ENCODE measurements at places on chromosomes 16 and 17.

DNA sequence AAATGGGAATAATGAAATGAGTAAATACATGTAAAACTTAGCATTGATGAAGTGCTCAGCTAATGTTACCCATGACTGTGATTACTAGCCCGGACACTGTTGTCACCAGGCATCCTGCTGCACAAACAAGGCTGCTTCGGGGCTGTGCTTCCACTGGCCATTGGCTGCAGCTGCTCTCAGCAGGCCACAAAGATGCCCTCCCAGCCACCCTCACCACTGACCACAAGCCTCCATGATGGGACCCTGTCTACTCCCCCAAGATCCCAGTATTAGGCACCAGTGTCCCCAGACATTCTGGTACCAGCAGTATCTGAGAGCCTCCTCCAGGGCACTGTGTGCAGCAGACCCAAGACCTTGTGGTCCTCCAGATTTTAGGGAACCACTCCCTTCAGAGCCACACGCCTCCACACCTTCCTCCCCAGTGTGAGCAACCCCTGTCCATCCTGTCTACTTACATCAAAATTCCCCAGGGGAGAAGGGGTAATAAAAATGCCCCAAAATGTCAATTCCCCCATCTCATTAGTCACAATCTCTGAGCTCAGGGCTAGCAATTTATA lies 19.7 kb upstream of the NUP93 start:
- DNase-seq = no peak

DNA sequence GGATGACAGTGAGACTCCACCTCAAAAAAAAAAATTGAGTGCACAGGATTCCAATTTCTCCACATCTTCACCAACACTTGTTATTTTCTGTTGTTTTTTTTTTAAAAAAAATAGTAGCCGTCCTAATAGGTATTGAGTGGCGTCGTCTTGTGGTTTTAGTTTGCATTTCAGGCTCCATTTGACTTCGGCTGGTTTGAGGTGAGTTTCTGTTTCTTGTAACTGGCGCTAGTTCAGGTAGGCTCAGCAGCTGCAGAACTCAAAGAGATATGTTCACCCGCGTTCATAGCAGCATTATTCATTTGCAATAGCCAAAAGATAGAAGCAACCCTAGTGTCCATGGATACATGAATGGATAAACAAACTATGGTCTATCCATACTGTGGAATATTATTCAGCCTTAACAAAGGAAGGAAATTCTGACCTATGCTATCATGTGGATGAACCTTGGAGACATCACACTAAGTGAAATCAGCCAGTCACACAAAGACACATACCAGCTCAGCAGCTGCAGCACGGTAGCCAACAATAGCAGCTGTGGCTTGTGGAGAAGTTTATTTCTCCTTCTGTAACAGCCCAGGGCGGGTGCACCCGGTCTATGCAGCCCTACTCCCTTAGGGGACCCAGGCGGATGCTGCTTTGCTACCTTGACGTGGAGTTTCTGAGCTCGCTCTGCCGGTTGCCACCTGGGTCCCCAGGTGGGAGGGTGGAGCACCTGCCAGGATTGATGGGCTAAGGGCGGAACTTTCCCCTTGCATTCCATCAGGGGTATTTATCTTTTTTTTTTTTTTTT lies 44.9 kb downstream of the TMEM235 start:
- DNase-seq = no peak

- no peak for DNase-seq
Observed at GRCh38 chr17:31357839-31358394, 33.6 kb upstream of the RAB11FIP4 start.

GRCh38 chr16:86220561-86220960 lies 289.8 kb upstream of the FOXF1 start:
- DNase-seq = no peak

DNA sequence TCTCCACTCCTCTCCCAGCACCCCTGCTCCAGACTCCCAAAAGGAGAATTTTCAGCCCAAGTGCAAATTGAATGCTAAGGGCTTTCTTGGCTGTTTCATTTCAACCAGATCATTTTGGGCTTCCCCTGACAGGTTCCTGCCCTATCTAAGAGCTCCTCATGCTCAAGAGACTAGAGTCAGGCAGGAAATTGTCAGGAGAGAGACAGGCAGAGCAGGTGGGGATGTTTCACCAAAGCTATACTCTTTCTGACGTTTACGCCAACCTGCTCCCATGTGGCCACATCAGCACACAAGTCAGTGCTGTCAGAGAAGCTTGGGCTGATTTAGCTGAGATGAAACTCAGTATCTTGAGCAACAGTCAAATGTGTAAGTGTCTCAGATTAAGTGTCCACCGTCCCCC lies 31.4 kb downstream of the HIC1 start:
- no peak for DNase-seq

DNA sequence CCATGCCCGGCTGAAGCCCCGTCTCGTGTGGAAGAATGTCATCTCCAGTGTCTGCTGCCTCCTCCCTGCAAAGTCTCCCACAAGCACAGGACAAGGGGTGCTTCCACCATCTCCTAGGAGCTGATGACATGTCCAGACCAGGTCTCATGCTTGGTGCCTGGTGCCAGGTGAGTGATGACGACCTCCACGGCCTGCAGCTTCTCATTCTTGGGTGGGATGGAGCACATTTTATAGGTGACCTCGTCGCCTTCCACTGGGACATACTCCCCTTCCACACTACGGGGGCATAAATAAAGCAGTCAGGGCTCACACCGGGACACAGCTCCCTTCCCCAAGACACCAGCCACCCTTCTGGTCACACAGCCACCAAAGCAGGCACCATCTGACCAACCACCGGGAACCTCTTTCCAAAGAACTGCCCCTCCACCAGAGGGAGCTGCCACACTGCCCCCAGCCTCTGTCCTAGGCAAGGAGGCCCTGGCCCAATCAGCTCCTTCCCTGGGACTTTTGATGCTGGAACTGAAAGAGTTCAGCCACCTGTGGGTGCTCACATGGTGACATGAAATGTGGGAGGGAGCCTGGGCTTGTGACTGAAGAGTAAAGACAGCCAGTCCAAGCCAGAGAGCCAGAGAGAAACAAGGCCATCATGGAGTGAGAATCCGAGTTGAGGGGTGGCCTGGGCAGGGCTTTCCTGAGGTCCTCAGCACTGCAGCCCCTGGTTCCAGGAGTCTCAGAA lies 13.6 kb downstream of the CARHSP1 start:
- no peak for DNase-seq

DNA sequence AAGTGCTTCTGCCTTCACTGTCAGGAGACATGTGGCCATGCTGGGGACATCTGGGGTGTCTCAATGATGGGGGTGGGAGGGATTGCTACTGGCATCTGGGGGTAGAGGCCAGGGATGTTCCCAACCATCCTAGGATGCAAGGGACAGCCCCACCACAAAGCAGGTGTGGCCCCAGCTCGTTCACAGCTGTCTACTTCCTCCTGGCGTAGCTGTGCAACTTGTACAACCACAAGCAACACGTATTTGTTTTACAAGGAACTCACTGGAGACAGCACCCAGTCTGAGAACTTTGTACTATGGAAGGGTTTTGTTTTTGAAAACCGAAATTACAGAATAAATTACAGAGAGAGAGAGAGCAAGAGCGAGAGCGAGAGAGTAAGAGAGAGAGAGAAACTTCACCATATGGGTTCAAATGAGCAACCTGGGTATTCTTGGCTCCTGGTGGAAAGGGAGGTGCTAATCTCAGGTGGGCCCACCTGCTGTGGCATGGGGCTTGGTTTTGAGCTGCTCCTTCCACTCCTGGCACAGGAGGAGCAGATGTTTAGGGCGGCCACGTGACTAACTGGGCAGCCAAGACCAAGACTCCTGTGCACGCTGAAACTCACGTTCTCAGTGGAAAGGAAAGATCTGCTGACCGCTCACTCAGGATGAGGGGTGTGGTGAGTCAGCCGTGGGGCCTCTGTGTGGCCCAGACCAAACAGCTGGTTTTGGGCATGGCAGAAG lies 17.5 kb upstream of the TNFRSF13B start:
- DNase-seq = no peak

DNA sequence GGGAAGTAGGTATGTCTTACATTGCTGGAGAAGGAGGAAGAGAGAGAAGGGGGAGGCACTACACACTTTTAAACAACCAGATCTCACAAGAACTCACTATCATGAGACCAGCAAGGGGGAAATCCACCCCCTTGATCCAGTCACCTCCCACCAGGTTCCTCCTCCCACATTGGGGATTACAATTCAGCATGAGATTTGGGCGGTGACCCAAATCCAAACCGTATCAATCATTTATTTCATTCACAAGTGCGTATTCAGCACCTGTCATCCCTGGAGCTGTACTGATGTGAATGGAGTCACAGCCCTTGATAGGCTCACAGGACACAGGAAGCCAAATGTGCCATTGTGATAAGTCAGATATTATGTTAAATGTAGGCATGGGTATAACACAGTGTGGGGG lies 228.3 kb upstream of the HSBP1 start:
- DNase-seq = no peak
